Stimulated activated CD4-positive, alpha-beta T cell treated with anti-CD3 and anti-CD28 coated beads, Interleukin-1b, Interleukin-23, amount 100 ng/mL, for 48 hours (primary cell): ENCODE measurements at places on chromosomes 11 and 22.

GRCh38 chr11:2256293-2256913, 14.0 kb downstream of the ASCL2 start:
- no peak for DNase-seq

- no peak for DNase-seq
Measured at GRCh38 chr11:133418218-133418617, 114.1 kb downstream of the OPCML start.

DNA sequence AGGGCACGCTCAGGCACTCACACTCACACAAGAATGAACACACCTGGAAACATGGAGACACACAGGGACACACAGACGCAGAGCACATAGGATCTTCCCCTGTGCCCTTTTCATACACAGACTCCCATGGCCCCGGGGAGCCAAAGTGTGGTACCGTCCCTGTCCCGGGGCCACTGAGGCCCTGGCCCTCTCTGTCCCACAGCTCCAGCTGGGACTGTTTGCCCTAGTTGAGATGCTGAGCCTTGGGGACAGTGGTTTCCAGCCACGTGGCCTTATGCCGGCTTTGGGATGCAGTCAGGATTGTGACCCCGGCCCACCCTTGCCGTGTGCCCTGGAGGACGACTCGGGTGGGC, 100.7 kb downstream of the BCR start:
- DNase-seq = no peak

DNA sequence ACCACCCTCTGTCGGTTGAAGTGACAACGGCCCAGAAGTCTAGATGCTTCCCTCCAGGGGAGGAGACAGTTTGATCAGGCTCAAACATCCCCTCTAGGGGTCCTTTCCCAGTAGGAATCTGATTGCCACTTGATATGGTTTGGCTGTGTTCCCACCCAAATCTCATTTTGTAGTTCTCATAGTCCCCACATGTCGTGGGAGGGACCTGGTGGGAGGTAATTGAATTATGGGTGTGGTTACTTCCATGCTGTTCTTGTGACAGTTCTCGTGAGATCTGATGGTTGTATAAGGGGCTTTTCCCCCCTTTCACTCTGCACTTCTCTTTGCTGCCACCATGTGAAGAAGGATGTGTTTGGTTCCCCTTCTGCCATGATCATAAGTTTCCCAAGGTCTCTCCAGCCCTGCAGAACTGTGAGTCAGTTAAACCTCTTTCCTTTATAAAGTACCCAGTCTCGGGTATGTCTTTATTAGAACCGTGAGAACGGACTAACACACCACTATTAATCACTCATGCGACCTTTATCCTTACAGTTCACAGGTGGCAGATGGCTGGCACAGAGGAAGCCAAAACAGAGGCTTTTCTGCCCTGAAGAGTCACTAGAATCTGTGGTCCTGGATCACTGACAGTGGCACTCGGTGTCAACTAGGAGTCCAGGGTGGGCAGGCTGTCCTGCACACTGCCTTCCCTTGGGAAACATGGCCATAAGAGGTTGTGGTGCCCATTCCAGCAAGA, 21.6 kb downstream of the ASPHD2 start:
- DNase-seq = no peak

- DNase-seq = no peak
Measured at GRCh38 chr11:5719703-5720495, 16.3 kb upstream of the OR56B1 start.

- no peak for DNase-seq
Measured at GRCh38 chr11:5124891-5125620, 13.1 kb downstream of the OR52A5 start.

- DNase-seq = peak; percentile 56
Measured at GRCh38 chr22:39994041-39994565, 651 bp upstream of the FAM83F start.

DNA sequence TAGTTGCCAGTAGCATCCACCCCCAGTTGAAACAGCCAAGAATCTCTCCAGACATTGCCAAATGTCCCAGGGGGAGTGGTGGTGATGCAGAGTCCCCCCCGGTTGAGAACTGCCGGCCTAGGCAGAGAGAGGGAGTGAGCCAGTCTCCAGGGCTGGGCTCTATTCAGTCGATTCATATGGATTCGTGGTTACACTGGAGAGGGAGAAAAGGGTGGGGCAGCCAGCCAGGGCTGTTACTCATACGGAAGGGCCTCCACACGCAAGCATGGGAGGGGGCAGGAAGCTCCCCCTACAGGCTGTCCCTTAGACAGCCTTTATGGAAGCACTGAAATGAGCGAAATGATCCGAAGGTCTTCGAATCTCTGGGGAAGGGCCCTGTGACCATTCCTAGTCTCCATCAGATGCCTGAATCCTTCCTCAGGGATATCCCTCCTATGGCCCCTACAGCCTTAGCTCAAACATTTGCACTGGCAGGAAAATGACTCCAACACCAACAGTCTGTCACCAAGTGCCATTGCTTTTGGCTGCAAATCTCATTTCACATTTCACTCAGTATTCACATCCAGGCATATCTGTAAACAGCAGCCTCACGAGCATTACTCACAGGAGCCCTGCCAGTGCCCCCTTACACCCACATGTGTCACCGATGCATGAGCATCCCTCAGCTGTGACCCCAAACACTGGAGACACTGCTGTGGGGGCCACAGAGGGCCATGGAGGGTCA, 18.4 kb upstream of the TLCD5 start:
- no peak for DNase-seq

- DNase-seq = no peak
Measured at GRCh38 chr11:92480499-92480898, 255.9 kb downstream of the FAT3 start.

DNA sequence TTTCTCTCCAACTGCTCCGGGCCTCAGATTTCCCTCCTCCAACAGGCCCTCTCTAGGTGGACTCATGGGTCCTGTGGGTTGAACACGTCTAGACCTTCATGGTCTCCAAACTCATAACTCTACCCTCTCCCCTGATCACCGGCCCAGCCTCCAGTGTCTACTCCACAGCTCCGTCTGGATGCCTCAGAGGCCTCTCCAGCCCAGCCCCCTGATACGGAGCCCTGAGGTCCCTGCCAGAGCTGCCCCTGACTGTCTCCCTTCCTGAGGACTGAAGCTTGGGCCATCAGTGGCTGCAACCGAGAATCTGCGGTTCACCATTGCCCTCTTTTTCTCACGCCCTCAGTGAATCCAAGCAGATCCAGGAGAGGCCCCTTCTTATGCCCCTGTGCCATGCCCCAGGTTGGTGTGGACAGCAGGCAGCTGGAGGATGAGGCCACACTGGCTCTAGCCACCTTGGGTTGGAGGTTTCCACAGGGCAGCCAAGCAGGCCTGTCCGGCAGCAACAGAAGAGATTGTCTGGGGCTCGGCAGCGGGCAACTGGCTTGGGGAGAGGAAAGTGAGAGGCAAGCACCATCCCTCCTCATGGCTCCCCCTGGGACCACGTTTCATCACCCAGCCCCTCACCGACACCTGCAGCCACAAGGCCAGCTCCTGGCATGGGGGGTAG, 104.6 kb upstream of the FGF3 start:
- no peak for DNase-seq

GRCh38 chr11:121899520-121899919, 216.5 kb downstream of the BLID start:
- DNase-seq = no peak

DNA sequence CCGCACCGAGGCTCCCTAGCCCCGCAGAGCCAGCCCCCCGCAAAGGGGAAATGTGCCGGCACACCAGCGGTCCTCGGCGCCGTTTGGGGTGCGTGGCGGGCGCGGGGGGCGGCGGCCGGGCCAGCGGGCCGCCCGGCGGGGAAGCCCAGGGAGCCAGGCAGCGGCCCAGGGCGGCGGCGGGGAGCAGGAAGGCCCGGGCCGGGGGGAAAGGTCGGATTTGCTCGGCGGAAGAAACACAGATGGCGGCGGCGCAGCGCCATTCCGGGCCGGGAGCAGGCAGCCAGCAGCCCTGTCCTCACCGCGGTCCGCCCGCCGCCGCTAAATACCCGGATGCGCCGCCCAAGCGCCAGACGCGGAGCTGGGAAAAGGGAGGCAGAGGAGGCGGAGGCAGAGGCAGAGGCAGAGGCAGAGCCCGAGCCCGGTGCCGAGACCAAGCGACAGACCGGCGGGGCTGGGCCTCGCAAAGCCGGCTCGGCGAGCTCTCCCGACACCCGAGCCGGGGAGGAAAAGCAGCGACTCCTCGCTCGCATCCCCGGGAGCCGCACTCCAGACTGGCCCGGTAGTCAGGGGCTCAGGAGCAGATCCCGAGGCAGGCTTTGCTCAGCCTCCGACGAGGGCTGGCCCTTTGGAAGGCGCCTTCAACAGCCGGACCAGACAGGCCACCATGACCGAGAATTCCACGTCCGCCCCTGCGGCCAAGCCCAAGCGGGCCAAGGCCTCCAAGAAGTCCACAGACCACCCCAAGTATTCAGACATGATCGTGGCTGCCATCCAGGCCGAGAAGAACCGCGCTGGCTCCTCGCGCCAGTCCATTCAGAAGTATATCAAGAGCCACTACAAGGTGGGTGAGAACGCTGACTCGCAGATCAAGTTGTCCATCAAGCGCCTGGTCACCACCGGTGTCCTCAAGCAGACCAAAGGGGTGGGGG, 2.6 kb upstream of the GCAT start:
- peak; percentile 83 for DNase-seq

- DNase-seq = no peak
Measured at GRCh38 chr11:27186580-27186979, 146.0 kb downstream of the BBOX1 start.

GRCh38 chr11:129589190-129589860, 213.7 kb downstream of the BARX2 start:
- no peak for DNase-seq

GRCh38 chr22:39266398-39267030, 21.7 kb upstream of the PDGFB start:
- peak; percentile 76 for DNase-seq

GRCh38 chr11:15800111-15800800, 556.1 kb downstream of the SOX6 start:
- peak; percentile 24 for DNase-seq
